NT2/D1 (cell line): ENCODE measurements at places on chromosomes 5 and 9.

- no peak for DNase-seq
These were observed 115.9 kb downstream of the DROSHA start for GRCh38 chr5:31415960-31416359.

- DNase-seq, result no peak
These were observed 138.1 kb downstream of the C9orf50 start for GRCh38 chr9:129482521-129483414.

- DNase-seq, result no peak
These were observed 14.1 kb downstream of the LCN10 start for GRCh38 chr9:136728548-136729123.

DNA sequence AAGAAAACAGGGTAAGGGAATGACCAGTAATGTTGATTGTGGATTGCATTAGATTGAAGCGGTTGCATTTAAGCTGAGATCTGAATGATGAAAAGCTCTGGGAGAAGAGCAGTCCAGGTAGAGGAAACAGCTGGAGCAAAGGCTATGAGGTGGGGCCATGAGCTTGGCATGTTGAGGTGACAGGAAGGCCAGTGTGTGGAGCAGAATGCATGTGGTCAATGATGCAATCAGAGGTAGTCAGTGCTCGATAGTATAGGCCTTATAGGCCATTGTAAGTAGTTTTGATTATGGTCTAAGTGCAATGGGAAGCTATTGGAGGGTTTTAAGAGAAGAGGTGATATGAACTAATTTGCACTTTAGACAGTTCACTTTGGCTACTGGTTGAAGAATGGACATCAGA lies 270.4 kb downstream of the ARHGAP26 start:
- no peak for DNase-seq

- DNase-seq, result no peak
These were observed at the start of gene CMYA5 for GRCh38 chr5:79689541-79690466. CMYA5 (plus strand) TSS chr5:79689836; CDS start chr5:79689908, 72 bp downstream.

- no peak for DNase-seq
These were observed 25.9 kb downstream of the HOMER1 start for GRCh38 chr5:79488058-79488457.

DNA sequence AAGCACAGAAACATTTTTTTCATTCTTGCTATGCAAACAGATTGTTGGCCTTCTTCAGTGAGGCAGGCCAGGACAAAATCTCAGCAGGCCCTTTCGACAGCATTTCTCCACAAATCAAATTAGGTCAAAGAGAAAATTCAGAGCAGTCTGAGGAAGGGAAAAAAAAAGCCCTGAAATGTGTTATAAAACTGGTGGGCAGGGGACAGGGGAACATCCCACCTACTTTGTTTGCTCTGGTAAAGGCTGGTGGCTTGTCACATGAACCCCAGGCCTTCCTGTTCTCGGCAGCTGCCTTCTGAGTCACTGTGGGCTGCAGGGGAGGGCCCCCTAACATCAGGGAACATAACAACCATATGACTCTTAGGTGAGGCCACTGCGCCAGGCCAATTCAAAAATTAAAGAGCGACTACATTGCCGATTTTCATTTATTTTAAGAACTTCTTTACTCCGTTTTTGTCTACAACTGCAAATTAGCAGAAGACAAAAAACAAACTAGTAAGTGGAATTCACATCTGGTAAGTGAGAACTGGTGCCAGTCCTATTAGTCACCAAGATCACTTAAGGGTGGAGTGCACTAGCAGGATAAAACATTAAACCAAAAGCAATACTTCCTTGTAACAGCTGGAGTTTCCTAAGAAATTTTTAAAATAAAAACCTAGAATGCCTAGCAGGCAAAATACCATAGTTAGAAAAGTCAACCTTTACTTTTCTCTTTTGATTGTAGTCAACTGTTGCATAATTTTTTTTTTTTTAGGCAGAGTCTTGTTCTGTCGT lies 46.2 kb upstream of the DENND4C start:
- peak; percentile 13 for DNase-seq

DNA sequence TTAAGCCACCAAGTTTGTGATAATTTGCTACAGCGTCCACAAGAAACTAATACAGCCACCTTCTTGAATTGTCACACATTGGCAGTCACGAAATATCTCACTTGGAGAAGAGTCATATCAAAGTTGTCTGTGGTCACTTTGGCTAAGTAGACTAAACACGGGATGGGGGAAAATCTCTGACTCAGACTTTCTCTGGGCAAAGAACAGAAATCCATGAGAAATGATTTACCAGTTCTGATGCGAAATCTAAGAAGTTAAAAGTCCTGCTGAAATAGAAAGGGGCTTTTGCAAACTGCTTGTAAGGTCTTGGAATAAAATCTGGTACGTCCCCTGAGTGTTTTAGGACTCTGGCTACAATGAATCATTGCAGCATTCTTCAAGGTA lies 158.4 kb downstream of the COL23A1 start:
- no peak for DNase-seq

- DNase-seq, result no peak
These were observed 621 bp downstream of the AK6 start for GRCh38 chr5:69368458-69369339.

GRCh38 chr9:75185585-75186170 lies 97.4 kb downstream of the OSTF1 start:
- DNase-seq, result peak; percentile 35

- DNase-seq, result no peak
These were observed 143.6 kb upstream of the ERCC6L2 start for GRCh38 chr9:95731876-95732275.
